ENCODE measurements at places on chromosomes 2 and 18. TPM values are rescaled to one million over a fixed set of nuclear protein-coding genes. Genes with fewer than 3 reads are reported as not detected.

DNA sequence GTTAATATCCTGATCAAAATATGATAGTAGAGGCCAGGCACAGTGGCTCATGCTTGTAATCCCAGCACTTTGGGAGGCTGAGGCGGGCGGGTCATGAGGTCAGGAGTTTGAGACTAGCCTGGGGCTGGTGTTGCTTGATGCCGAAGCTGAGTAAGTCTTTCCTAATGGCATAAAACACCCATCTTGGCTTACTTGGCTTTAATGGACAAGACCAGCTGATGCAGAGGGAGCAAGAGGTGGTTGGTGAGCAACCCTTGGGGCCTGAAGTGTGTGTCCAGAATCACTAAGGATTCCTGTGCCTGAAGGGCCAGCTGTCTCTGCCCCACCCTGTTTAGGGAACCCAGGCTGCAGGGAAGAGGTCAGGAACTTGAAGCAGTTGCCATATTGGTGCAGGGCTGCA is 217.2 kb downstream of the ARL4C start:
- DNase-seq: no peak

DNA sequence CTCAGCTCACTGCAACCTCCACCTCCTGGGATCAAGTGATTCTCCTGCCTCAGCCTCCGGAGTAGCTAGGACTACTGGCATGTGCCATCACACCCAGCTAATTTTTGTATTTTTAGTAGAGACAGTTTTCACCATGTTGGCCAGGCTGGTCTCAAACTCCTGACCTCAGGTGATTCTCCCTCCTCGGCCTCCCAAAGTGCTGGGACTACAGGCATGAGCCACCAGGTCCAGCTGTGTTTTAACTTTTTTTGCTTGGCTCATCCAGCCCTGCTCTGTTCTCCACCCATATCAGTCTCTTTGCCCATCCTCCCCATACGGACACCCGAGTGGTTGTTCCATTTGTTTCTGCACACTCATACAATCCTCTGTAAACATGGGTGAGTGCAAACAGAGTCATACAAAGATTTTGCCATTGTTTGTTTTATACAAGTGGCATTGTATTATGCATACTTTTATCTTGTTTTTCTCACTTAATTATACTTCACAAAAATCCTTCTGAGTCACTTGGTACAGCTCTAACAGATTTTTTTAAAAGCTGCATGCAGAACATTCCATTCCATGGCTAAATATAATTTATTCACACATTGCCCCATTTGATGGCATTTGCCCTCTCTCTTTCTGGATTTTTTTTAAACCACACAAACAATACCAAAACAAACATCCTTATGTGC is 5.3 kb downstream of the APOB start:
- peak; percentile 3 for DNase-seq

GRCh38 chr2:10759151-10759714 is 37.8 kb downstream of the ATP6V1C2 start:
- no peak for DNase-seq

GRCh38 chr2:4214444-4215205 is 511.2 kb downstream of the DCDC2C start:
- no peak for DNase-seq

G6PC2 gene
- not detected for total RNA-seq

Measured in endodermal cell (in vitro differentiated cells).